LHCN-M2 (cell line): ENCODE measurements at places on chromosomes 7 and 10. TPM values are rescaled to one million over a fixed set of nuclear protein-coding genes. Genes with fewer than 3 reads are reported as not detected.

- no peak for DNase-seq
Measured at GRCh38 chr10:117677239-117677638, 134.7 kb downstream of the EMX2 start.

The PITX3 gene
- total RNA-seq = 6.5 and 6.9 TPM in 2 replicates

GRCh38 chr10:47262606-47263533 lies 37.1 kb upstream of the GDF10 start:
- no peak for DNase-seq

The CTTNBP2 gene
- total RNA-seq = 7.5 and 7.6 TPM in 2 replicates

The GBX1 gene
- not detected in 2 replicates for total RNA-seq

GRCh38 chr7:141354251-141354650 lies 197.0 kb upstream of the AGK start:
- peak; percentile 82 for DNase-seq

The TMEM196 gene
- not detected in 2 replicates for total RNA-seq

DNA sequence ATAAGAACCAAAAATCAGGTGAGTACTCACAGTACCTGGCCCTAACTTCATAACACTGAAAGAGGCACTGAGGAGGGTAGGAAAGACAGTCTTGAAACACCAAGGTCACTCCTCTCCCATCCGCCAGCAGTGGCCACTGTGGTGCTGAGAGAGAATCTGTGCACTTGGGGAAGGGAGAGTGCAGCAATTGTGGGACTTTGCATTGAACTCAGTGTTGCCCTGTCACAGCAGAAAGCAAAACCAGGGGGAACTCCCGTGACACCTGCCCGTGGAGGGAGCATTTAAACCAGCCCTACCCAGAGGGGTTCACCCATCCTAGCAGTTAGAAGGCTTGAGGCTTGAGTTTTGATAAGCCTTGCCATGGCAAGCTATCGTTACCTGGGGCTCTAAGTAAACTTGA lies 35.2 kb upstream of the MAP3K8 start:
- no peak for DNase-seq

- DNase-seq = peak; percentile 31
Measured at GRCh38 chr7:17184805-17185689, 113.4 kb upstream of the AHR start.

The SCD gene
- 60.3 and 88.5 TPM in 2 replicates for total RNA-seq

DNA sequence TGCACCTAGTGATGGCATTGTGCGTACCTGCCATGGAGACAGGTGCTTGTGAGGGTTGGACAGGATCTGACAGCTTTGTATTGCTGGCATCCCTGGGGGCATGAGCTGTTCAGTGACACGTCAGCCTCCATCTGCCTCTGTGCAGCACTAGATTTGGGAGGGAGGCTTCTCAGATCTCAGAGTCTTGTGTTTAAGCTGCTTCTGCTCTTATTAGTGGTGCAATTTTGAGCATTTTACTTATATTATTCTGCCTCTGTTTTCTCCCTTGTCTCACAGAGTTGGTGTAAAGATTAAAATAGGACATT lies 5.1 kb downstream of the ARHGAP22 start:
- peak; percentile 59 for DNase-seq

DNA sequence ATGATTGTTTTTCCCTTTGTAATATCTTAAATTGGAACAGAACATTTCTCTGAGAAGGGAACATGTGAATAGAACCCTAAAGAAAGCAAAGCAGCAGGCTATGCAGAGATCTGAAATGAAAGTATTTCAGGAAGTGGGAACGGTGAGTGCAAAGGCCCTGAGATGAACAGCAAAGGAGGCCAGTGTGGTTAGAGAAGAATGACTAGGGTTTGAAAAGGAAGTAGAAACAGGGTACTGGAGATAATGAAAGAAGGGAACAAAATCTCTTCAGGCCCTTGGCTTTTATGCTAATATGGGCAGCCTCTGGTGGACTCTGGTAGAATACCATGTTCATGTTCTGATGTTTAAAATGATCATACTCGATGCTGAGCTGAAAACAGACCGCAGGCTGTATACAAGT lies 22.2 kb downstream of the ARHGAP21 start:
- DNase-seq = no peak

GRCh38 chr7:146639291-146639690 lies 522.7 kb downstream of the CNTNAP2 start:
- no peak for DNase-seq

GRCh38 chr7:141533149-141533949 lies 17.9 kb upstream of the AGK start:
- DNase-seq = peak; percentile 72

The CYP26C1 gene
- not detected in 2 replicates for total RNA-seq

GRCh38 chr10:28595613-28596012 lies 62.7 kb downstream of the WAC start:
- DNase-seq = no peak

DNA sequence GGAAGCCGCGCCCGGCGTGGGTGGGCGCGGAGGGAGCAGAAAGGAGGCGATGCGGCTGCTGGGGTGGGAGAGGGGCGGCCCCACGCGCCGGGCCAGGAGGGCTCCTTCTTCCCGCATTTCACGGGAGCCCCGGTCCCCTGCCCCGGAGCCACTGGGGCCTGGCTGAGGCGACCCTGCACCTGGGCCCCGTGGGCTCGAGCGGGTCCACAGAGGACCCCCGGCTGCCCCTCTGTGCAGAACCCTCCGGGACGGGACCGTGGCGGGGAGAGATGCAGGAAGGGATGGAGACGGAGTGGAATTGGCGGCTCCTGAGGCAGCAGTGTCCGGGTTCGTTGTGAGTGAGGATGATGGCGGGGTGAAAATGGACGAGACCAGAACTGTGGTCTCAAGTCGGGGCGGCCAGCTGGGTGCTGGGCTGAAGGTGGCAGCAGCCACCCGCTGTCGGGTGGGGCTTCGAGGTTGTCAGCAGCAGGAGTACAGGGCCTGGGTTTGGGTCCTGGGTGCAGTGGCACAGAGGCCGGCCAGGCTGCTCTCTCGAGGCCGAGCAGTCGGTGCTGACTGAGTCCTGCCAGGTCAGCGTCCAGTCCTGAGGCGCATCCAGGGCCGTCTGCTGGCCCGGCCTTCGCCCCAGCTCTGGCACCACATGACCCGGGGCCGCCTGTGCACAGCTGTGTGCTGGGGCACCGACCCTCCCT lies 80.4 kb downstream of the VIPR2 start:
- no peak for DNase-seq

GRCh38 chr10:34286136-34286739 lies 528.9 kb downstream of the PARD3 start:
- DNase-seq = peak; percentile 47

DNA sequence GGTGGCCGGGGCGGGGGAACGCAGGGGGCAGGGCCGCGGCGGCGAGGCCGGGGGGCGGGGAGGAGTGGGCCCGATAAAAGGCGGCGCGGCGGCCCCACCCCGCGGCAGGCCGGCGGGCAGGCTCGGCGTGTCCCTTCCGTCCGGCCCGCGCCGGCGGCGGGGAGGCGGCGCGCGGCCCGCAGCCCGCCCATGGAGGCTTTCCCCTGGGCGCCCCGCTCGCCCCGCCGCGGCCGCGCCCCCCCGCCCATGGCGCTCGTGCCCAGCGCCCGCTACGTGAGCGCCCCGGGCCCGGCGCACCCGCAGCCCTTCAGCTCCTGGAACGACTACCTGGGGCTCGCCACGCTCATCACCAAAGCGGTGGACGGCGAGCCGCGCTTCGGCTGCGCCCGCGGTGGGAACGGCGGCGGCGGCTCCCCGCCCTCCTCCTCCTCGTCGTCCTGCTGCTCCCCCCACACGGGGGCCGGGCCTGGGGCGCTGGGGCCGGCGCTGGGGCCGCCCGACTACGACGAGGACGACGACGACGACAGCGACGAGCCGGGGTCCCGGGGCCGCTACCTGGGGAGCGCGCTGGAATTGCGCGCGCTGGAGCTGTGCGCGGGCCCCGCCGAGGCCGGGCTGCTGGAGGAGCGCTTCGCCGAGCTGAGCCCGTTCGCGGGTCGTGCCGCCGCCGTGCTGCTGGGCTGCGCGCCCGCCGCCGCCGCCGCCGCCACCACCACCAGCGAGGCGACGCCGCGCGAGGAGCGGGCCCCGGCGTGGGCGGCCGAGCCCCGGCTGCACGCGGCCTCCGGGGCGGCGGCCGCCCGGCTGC lies at the start of gene NANOS1:
Gene NANOS1 (plus strand): TSS at position 102 of the 808 bp plus-strand sequence. CDS start 88 bp downstream, at position 190.
- no peak for DNase-seq

- no peak for DNase-seq
Measured at GRCh38 chr10:115051216-115051615, 41.9 kb upstream of the ATRNL1 start.

The ZSCAN25 gene
- total RNA-seq = 8.8 and 11.3 TPM in 2 replicates

The C10orf95 gene
- total RNA-seq = 0.06 TPM in 1 of 2 replicates, not detected in the other

The GIMAP6 gene
- total RNA-seq = not detected in 2 replicates

- DNase-seq = no peak
Measured at GRCh38 chr7:83452256-83452655, 196.7 kb downstream of the SEMA3E start.

- DNase-seq = peak; percentile 86
Measured at GRCh38 chr10:4678023-4678950, 147.7 kb upstream of the AKR1E2 start.

- no peak for DNase-seq
Measured at GRCh38 chr10:4150676-4151075, 365.7 kb upstream of the KLF6 start.

The TRPV5 gene
- not detected in 2 replicates for total RNA-seq

- DNase-seq = peak; percentile 40
Measured at GRCh38 chr10:127524908-127525665, 24.0 kb upstream of the NPS start.

DNA sequence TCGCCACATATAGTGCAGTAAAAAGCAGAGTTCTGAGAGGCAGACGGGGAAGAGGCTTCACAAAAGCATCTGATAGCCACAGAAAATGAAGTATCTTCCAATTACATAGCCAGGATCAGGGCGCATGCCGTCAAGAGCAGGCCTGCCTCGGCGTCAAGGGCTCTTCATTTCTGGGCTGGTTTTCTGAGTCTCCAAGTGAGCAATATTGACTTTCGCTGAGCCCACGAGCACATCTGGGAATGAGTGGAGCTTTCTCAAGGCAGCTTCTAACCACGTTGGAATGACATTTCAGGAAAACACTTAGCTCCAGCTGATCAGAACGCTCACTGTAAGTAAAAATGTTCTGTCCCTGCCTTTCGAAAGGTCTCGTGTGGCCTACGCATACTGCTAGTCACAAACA lies 51.9 kb downstream of the CLRN3 start:
- DNase-seq = no peak

DNA sequence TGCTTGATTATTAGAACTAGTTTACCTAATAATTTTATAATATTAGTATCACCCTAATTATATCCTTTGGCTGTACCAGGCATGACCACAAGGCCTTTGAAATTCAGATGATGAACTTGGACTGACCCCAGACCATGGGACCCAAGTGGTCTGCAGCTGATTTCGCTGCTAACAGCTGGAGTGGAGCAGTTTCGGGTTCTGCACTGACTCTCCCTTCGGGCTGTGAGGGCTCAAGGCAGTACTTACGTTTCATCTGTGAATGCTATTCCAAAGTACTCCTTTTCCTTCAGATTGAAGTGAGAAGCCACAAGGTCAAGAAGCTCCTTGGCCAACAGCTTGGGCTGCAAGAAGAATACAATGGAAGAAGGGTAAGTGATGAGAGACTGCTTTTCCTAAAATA lies 223.8 kb downstream of the PRPF18 start:
- no peak for DNase-seq

- no peak for DNase-seq
Measured at GRCh38 chr7:122248472-122248871, 56.1 kb downstream of the FEZF1 start.

- DNase-seq = peak; percentile 45
Measured at GRCh38 chr10:80472234-80473095, 18.4 kb downstream of the TSPAN14 start.

- DNase-seq = no peak
Measured at GRCh38 chr10:115953281-115953680, 319.7 kb downstream of the GFRA1 start.

- no peak for DNase-seq
Measured at GRCh38 chr7:150829426-150829825, 22.9 kb upstream of the AOC1 start.

The GSDME gene
- total RNA-seq = 42.6 and 51.6 TPM in 2 replicates

DNA sequence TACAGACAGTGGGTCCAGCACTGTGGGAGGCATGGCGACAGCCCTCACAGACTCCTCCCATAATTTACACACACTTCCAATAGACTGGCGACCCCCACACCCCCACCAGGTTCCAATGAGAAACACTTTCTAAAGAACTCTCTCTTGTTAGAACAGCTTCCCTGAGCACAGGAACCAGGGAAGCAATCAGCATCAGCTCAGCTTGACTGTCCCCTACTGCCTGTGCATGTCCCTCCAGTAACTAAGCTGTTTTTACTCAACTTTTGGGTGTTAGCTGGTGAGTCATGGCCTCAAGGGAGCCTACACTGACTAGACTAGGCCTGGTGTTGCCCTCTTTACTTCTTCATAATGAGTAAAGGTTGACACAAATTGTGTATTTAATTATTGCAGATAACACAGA lies 32.6 kb upstream of the HERPUD2 start:
- peak; percentile 62 for DNase-seq

GRCh38 chr10:17029581-17030271 lies 99.9 kb downstream of the CUBN start:
- DNase-seq = peak; percentile 91

The GJC3 gene
- total RNA-seq = not detected in 2 replicates

DNA sequence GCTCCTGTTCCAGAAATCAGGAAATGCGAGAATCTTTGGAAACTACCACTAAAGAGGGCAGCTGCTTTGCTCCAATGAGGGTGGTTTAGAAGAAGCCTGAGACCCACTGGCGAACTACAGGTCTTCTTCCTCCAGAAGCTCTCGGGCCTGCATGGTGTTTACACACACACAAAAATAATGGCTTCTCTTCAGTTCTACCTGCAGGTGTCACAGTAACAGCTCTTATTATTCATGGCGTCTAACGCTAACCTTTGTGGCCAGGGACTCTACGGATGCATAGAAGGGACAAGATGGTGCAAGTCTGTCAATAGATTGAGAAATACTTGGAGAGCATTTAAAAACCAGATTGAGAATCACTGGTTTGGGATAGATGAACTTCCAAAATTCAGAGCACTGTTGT lies 22.4 kb downstream of the GPR141 start:
- DNase-seq = no peak

DNA sequence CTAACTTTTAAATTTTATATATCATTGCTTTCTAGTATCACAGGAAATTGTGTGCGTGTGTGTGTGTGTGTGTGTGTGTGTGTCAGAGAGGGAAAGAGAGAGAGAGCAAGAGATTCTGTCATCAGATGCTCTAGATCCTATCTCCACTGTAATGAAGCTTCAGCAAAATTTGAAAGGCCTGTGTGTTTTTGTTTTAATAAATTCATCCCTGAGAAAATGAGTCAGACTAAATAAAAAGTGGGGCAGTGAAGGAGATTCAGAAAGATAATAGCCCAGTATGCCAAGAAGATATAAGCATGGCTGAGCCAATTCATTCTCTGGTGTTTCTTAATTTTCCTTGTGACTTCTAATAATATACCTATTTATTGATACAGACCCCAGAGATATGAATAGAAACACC lies 184.2 kb upstream of the TMEM196 start:
- DNase-seq = peak; percentile 69

DNA sequence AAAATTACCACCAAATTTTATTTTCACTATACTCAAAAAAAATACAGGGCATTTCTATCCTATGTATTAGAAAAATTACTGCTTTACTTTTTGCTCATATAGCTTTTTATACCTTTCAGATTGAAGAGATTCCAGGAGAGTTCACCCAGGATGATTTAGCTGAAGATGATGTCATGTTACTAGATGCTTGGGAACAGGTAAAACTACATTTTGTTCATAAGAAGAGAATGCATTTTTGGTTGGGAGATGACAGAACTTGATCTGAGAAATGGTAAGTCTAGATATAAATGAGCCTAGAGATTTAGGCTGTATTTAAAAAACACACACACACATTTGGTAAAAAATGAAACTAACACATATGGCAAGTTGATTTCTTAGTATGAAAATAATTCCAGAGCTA lies 38.1 kb upstream of the ARL4A start:
- DNase-seq = no peak

GRCh38 chr10:70131560-70131937 lies 1.1 kb downstream of the AIFM2 start:
- no peak for DNase-seq

The UNCX gene
- total RNA-seq = not detected in 2 replicates
